Forelimb muscle (tissue), 1 donor: ENCODE measurements at places on chromosomes 3 and 15. TPM values are rescaled to one million over a fixed set of nuclear protein-coding genes. Genes with fewer than 3 reads are reported as not detected.

- DNase-seq, result no peak
These were observed 242.5 kb downstream of the ATP8B4 start for GRCh38 chr15:49876401-49877038.

DNA sequence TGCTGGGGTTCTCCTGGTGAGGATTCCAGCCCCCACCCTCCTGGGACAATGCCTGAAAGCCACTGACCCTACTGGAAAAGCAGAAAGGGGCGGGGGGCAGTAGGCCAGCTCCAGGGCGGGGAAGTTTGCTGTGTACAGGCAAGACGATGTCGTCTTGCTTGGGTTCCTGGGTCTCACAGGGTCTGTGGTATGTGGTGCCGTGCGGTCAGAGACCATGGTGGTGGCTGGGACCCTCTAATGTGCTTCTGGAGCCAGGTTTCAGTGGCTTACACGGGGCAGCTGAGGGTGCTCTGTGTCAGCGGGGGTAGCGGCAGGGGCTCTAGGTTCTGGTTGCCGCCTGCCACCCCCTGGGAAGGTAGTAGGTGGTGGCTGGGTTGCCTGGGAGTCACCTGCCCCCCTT is 54.2 kb downstream of the RHCG start:
- no peak for DNase-seq

DNA sequence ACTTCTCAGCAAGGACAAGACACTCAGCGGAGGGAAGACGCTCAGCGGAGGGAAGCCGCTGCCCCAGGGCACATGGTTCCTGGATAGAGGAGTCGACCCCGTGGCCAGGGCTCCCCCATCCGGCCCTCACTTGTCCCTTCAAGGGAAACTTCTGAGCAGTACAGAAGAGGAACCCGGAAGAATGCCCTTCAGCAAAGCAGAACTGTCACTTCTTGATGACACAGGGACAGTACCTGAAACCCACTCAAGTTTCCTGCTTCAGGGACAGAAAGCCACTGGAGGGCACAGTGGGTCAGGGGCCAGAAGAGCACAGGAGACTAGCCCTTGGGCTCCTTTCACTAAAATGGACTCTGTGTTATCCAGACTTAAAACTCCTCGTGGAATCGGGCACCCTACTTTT is 97.8 kb upstream of the RPL32 start:
- DNase-seq, result no peak

DNA sequence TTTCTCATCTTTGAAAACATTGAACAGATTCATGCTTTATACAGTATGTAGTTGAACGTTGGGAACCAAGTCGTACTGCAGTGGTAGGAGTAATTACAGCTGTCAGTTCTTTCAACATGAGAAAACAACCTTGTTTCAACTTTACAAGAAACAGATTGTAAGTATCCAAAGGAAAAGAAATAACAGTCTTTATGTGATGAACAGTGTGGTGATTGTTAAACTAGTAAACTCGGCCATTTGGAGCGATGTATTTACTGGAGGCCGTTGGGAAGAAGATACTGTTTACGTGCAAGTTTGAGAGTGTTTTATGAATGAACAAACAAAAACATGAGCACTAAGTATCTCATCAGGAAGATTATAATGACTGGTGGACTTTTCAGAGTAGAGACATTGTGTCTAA is 48.4 kb downstream of the EPHA3 start:
- no peak for DNase-seq

- no peak for DNase-seq
These were observed 26.2 kb upstream of the LRTM1 start for GRCh38 chr3:54954022-54954421.

GRCh38 chr3:20999661-21000060 is 751.3 kb downstream of the ZNF385D start:
- no peak for DNase-seq

DNA sequence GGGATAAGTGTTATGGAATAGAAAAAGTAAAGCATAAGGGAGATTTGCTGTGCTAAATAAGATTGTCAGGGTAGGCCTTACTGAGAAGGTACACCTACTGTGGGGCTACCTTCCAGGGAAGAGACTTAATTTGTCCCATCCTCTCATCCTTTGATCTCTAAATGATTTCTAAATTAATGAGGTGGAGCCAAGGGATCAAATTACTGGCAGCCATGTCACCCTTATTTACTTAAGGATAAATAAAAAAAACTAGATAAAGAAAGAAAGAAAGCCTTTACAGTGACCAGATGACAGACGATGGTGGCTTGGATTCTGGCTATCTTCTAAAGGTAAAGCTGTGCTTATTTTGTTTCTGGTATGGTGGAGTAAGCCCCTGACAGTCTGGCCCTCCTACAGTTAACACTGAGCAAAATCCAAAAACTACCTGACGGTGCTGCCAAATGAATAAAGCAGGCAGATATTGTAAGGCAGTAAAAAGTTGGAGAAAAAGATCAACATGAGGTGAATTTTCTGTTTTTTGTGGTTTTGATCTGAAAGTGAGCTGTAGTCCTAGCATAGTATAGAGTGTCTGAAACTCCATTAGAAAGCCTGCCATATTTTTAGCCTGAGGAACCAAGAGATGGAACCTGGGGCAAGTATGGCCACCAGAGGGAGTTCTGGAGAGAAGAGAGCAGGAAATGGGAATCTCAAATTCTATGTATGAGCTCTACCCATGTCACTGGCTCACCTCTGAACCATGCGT is 285.1 kb upstream of the MANF start:
- peak; percentile 4 for DNase-seq

DNA sequence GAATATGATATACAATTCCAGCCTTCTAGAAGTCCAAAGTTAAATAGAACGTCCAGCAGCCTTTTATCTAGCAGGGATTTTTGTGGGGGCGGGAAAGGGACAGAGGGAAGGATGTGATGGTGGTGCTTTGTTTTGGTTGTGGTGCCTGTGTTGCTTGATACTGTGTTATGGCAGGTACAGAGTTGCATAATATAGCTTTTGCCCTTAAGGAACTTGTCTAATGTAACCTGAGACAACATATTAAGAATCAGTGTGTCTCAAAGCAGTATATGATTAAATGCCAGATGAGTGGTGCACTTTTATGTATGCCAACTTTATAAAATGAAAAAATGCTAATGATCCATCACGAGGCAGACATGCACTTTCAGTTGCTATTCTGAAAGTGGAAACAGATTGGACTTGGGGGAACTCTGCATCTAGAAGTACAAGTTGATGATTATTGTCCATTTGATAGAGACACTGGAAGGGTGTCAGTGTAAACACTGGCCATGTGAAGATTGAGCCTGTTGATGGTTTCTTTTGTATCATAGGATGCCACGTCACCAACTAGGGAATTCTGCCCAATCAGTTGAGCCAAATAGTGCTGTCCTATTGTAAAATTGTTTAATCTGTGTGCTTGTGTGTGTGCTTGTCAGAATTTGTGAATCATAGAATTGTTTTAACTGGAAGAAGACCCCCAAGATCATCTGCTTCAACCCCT is 23.0 kb downstream of the NEO1 start:
- DNase-seq, result no peak

DNA sequence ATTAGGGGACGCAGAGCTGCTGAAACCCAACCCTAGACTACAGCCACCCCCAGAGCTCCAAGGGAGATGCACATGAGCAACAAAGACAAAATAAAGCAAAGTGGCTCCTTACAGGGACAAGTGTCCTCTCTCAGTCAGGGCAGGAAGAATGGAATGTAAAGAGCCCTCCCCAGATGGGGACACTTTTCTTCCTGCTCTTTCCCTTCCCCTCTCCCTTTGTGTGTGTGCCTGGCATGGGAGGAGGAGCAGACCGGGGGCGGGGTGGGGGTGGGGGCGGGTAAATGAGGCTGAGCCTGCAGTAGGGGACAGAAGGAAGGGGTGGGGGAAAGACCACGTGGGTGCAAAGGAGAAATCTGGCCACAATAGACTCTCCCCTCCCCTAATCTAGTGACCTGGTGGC is 37.4 kb downstream of the ACAA1 start:
- no peak for DNase-seq

- DNase-seq, result no peak
These were observed 23.1 kb downstream of the ANXA2 start for GRCh38 chr15:60374628-60375081.

GRCh38 chr3:8632402-8633237 is 12.0 kb downstream of the SSUH2 start:
- DNase-seq, result no peak

DNA sequence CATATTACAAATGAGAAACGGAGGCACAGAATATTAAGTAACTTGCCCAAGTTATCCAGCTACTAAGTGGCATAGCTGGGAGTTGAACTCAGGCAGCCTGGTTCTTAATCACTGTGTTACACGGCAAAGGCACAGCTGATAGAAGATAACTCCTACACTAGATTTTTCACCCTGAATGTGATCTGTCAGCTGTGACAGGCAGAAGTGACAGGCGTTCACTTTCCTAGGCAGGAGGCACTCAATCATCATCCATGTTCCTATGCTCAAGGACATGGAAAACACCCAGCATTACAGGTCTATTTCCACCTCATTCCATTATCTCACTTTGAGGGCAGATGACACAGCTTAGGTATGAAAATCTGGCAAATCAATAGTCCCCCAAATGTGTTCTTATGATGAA is 35.6 kb downstream of the TBC1D2B start:
- DNase-seq, result no peak

- DNase-seq, result no peak
These were observed at the start of gene SLC27A2 for GRCh38 chr15:50181969-50182218. TSS of gene SLC27A2 (plus strand) at chr15:50182196. CDS start at chr15:50182428, 232 bp downstream.

GRCh38 chr15:68431037-68431791 is 749 bp downstream of the ITGA11 start:
- DNase-seq, result no peak

DNA sequence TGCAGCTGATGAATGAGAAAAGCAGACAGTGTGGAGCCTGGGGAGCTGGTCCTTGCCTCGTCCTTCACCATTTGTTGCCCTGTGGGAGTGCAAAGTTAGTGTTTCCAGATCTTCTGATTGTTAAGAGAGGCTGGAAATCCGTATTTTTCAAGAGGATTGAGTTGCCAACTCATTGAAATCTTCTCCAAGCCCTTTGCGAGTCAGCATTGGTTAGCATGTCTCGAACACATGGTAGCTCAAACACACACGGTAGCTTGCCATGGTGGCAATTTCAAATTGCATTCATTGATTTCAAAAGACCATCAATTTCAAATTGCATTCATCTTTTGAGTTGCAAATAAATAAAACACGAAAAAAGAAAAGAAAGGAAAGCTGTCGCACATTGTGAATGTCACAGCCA is 70.7 kb downstream of the SLCO3A1 start:
- no peak for DNase-seq

DNA sequence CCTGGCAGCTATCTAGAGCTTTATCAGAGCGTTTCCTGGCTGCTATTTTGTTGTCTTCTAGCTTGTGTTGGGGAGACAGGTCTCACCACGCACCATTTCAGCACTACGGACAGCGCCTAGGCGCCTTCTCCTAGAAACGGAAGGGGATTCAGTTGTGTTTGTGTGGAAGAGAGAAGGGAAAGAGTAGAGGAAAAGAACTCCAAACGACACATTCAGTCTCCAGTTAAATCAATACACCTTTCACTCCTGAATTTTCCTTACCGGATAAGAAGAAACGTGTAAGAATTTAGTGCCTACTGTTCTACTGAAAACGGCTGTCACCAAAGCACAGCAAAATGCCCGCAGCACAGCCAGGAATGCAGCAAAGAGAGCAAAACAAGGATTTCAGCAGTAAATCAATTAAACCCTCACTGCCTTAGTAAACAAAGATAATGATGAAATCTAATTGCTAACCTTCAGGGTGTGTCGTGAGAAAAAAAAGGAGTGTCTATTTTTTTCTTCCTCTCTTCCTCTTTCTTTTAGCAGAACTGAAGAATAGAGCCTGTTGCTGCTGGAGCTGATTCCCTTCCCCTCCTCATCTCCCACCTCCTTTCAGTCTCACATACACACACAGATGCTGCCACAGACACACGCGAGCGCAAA is 412 bp upstream of the CTXN2 start:
- peak; percentile 73 for DNase-seq

- no peak for DNase-seq
These were observed at the start of gene GPR176 for GRCh38 chr15:39919748-39920509. TSS of gene GPR176 (minus strand) at chr15:39920266. CDS start at chr15:39920026, 240 bp downstream.

GRCh38 chr15:77093436-77093835 is 22.5 kb upstream of the TSPAN3 start:
- DNase-seq, result no peak

- no peak for DNase-seq
These were observed 115.2 kb downstream of the TIGIT start for GRCh38 chr3:114408736-114409670.

- DNase-seq, result no peak
These were observed 286.4 kb upstream of the BCHE start for GRCh38 chr3:166123576-166123975.

DNA sequence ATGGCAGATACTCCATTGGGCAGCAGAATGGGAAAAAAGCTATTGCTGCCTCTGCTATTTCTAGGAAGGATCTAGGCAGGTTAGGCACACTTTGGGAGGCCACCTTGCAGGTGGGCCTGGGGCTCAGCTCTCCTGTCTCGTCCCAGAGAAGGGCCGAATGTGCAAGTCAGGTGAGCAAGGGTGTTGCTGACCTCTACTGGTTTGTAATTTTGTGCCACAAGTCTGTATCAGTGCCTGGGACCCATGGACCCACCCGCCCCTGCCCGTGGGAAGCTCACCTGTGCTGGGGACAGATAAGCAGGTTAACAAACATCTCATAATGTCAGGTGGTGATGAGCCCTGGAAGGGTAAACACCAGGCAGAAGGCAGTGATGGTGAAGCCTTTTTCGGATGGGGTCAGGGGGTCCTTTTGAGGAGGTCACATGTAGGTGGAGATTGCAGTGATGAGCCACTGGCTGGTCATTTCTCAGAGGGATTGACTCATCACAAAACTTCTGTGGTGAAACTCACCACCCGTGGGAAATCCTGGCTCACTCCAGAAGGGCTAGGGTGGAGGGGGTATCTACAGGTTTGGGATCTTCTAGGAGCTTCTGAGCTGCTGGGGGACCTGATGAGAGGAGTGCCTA is 161.3 kb downstream of the KLF13 start:
- DNase-seq, result no peak

DNA sequence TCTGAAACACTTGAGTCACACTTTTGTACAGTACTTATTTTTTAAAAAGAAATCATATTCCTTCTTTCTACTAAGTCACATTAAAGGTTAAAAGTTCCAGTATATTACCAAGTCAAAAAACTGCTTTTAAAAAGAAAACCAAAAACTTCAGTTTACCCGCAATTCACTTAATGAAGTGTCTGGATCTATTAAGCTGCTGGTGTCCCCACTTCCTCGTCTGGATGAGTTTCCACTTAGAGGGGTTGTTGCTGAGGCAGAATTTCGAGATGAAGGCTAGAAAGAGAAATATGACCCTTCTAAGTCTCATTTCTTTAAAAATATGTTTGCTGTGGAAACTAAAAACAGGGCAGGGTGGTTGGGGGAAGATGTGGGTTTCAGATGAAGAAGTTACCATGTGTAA is 79.7 kb downstream of the LRRFIP2 start:
- DNase-seq, result no peak

Gene PAK2
- 46.8 TPM for polyA plus RNA-seq

Gene NR2E3
- polyA plus RNA-seq, result 7.4 TPM

Gene RHCG
- not detected for polyA plus RNA-seq

Gene C3orf33
- polyA plus RNA-seq, result 3.1 TPM

Gene GNAT1
- polyA plus RNA-seq, result not detected

Gene FMN1
- polyA plus RNA-seq, result 0.90 TPM

Gene ALPK3
- 92.1 TPM for polyA plus RNA-seq

Gene ARRDC4
- 16.2 TPM for polyA plus RNA-seq

Gene GATM
- 505 TPM for polyA plus RNA-seq

Gene SCN11A
- 2.5 TPM for polyA plus RNA-seq

Gene CYP1A1
- polyA plus RNA-seq, result not detected

Gene PLAAT1
- polyA plus RNA-seq, result 24.4 TPM
